Stimulated activated CD8-positive, alpha-beta memory T cell treated with anti-CD3 and anti-CD28 coated beads, Interleukin-15, amount 100 ng/mL, for 4 hours (primary cell): ENCODE measurements at places on chromosomes 4 and X.

DNA sequence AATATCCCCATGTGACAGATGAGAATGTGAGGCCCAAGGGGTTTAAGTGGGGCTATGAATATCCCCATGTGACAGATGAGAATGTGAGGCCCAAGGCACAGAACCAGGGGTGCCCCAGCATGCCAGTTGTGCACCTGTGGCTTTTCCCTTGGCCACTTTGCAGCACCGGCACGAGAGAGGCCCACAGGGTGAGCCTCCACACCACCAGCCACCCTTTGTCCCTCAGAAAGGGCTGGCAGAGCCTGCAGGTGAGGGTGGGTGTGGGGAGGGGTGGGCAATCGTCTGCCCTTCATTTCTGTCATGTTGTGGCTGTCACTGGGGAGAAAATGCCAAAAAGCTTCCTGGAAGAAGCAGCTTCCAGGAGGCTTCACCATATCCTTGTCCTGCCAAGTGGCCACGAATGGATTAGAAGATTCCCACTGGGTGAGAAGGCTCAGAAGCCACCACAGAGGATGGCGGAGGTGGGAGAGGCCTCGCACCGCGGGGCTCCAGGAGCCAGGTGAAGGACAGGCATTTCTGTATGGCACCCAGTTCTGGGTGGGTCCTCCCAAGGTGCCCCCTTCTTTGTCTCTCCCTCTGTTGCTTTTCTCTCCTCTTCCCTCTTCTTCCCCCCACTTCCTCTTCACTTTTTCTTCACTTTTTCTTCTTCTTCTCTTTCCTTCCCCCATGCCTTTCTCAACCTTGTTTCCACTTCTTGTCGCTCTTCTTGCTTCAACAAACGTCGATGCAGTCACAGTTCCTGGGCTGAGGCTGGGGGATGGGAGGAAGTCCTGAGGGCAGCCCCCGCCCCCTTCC, 469 bp upstream of the GPR78 start:
- no peak for DNase-seq

GRCh38 chr4:122588453-122589238, 32.2 kb downstream of the IL21 start:
- no peak for DNase-seq

DNA sequence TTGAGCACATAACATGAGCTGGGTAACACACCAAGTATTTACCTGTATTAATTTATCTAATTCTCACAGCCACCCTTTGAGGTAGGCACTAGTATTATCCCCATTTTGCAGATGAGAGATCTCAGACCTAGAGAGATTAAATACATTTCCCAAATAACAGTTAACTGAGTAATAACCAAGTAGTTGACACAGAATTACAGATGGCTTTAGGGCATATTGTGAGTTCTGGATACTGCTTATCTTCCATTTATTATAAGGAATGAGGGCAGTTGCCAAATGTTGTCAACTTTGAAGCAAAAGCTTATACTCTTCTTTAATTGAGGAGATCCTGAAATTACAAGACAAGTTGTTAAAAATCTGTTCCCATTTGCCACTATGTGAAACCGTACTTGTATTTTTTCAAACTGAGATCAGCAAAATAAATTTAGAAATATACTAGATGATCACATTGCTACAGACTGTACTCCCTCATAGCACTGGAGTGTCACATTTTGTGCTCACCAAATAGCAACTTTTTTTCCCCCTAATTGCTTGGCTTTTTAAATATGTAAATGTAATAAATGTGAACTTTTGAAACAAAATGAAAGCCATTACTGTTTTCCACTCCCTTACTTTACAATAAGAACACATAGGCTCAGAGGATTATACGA, 62.0 kb downstream of the ZNF827 start:
- DNase-seq: no peak

DNA sequence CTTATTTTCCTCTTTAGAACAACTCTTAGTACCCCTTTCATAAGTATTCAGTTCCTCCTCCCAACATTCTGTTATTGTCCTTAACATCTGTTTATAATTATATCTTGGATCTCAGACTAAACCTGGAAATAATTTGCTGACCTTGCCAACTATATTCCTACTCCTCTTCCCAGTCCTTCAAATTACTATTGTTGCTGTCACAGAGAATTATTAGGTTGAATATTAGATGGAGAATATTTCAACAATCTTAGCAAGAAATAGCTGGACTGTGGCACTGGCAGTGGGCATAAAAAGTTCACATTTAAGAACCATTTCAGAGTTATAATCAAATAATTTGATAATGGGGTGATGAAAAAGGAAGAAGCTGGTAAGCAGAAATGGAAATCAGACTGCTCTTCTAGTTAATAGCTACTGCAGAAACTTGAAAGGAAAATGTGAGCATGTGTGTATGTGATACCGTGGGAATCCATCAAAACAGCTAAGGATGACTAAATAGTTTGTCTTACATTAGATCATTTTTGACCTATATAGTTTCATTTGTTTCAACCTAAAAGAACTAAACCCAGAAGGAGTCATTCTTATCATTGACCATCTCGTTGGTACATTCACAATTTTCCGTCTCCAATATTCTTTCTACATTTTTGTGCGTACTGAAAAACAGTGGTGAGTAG, 43.3 kb upstream of the PRDM8 start:
- DNase-seq: no peak

GRCh38 chrX:16638533-16638932, 11.4 kb upstream of the S100G start:
- DNase-seq: no peak

DNA sequence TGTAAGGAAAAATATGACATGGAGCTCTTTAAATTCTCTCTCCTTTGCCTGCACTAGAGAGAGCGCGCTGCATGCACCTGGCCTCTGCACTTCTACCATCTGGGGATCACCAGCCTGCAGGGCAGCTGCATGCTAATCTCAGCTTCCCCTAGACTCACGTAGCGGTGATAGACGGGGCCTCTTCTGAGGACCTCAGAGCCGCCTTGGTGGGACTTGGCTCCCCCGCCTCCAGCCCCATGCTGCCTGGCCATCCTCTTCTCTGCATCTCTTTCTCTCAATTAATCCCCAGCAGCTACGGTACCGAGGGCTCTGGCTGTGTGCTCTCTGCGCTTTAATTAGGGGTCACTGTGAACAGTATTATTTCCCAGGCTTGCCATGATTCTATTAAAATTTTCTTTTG, 52.8 kb upstream of the PSAPL1 start:
- no peak for DNase-seq

DNA sequence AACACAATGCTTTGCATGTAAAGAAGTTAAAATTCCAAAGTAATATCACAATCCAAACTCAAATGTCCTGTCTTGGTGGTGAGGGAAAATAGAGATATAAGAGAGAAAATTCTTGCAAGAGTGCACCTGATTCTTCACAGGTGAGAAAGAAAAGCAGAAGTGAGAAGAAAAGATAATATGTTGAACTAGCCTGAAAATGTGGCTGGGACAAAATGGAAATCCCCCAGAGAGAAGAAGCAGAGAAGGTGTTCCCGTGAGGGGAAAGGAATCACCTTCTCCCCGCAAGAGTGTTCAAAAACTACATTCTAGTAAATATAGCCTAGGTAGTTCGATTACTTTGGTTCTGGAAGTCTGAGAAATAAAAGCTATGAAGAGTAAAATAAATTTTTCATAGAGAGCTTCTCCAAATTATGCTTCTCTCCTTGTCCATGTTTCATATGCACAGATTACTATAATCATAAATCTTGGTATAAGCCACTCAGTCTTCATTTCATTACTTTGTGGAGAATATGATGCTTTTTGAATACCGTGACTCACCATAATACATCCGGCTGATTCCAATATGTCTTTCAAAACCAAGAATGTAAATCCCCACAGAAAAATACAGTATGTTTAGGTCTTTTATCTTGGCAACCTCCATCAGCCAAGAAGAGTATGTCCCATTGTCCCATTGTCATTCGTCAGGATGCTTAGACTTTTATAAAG, 63.1 kb downstream of the COX18 start:
- DNase-seq: no peak

GRCh38 chr4:185179488-185179887, 24.3 kb downstream of the CFAP97 start:
- DNase-seq: no peak

DNA sequence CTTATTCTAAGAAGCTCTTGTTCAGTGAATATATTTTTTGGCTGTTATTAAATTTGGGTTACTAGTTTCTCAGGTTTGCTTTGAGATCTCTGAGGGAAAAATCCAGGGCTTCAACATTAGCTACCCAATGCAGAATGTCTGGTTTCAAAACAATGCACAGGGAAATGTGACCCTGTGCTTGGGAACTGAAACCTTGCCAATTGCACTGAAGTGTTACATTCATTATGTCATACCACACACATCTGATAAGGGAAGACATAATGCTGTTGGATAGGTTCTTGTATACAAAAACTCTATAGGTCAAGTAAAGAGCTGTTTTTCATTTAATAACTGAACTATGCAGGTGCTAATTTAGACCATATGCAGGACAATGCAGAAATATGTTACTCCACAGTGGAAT, 345.3 kb upstream of the BMP3 start:
- DNase-seq: no peak

- no peak for DNase-seq
These were observed 186.9 kb downstream of the FRMPD4 start for GRCh38 chrX:12325171-12325570.

DNA sequence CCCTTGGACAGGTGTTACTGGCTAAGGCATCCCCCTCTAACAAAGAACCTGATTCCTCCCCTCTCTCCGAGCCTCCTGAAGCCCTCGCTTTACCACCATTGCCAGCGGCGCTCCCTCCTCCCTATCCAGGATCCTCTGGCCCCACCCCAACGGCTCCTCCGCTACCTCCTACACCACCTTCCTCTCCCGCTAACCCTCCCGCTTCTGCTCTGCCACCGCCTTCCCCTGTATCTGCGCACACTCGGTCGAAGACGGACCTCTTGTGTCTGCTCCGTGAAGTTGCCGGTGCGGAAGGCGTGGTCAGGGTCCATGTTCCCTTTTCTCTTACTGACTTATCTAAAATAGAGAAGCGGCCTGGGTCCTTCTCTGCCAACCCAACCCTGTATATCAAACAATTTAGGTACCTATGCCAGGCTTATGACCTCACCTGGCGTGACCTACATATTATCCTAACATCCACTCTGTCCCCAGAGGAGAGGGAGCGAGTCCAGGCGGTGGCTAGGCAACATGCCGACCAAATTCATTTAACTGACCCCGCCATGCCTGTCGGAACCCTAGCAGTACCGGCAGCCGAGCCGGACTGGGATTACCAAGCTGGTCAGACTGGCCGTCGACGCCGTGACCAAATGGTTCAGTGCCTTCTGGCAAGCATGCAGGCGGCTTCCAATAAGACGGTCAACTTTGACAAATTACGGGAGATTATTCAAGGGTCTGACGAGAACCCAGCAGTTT, 958.9 kb downstream of the RPA4 start:
- no peak for DNase-seq

DNA sequence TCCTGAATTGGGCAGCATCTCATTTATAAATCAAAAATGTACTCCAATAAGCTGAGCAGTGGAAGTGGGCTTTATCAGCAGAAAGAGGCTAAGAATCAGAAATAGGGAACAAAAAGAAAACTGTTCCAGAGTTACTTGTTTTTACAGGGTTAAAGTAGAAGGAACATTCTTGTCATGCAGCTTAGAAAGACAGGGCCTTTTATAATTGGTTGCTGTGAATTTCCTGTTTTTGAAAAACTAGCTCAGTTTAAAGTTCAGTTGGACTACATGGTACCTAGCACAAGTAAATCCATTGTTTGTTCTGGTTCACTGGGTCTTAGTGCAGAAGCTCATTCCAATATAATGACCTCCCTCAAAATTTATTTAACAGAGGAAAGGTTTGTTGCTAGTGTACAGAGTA, 200.8 kb downstream of the GRIA2 start:
- DNase-seq: no peak

GRCh38 chr4:6391852-6392188, 80.6 kb downstream of the PPP2R2C start:
- DNase-seq: no peak

DNA sequence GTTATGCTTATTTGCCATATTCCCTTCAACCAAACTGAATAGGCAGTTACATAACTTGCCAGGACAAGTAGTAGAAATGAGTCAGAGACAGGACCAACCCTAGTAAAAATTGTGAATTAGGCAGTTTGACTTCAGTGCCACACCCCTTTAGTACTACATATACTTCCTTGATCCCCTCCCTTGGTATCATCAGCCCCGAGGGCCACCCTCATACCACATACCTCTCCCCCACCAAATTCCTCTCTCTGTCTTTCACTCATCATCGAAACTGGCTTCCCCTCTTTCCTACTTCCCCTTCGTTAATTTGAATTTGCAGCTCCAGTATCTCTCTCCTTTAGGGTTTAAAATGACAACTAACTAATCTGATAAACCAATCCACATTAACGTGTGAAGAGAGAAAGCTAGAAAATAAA, 7.9 kb upstream of the PTPN13 start:
- no peak for DNase-seq

GRCh38 chr4:15913631-15913970, 24.9 kb downstream of the FGFBP1 start:
- no peak for DNase-seq

- no peak for DNase-seq
These were observed 64.0 kb downstream of the SOX3 start for GRCh38 chrX:140440876-140441275.

GRCh38 chr4:173125216-173125812, 43.3 kb upstream of the GALNT7 start:
- DNase-seq: no peak

DNA sequence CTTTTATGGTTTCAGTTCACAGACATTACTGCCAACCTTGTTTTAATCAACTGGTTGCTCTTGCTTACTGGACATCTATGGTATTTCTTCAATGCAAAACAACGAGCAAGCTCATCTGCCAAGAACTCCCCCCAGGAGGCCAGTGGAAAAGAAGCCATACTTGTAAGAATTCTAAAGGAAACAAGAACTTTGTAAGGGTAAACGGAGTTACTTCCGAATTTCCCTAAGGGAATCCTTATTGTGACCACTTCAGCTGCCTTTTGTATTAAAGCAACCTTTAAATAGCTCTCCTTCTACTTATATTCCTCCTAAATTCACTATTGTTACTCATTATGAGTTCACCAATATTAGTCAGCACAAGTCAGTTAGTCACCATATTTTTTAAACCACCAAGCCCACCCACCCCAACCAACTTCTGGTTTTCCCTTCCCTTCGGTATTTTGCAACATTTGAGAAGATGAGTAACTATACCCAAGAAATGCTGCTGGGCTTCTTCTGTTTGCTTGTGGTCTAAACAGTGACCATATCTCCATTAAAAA, 602.8 kb upstream of the DIPK2B start:
- peak; percentile 10 for DNase-seq

DNA sequence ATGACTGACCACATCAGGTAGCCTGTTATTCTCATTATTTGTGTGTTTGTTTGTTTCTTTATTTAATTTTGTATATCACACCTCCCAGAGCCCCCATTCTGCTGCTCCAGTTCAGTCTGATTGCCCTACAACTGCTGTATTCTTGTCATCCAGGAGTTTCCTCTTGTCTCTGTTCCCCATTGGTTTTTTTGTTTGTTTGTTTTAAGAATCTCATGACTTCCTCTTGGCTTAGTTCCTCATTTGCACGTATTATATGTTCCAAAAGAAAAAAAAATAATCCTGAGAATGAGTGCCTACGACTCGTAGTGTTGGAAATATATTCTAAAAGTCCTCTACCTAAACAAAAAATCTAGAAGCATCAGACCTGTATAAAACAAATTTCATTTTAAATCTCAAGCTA, 142.3 kb upstream of the SLIT2 start:
- DNase-seq: no peak
